Cortex of kidney (tissue), 1 donor: ENCODE measurements at places on chromosomes 7 and 10.

DNA sequence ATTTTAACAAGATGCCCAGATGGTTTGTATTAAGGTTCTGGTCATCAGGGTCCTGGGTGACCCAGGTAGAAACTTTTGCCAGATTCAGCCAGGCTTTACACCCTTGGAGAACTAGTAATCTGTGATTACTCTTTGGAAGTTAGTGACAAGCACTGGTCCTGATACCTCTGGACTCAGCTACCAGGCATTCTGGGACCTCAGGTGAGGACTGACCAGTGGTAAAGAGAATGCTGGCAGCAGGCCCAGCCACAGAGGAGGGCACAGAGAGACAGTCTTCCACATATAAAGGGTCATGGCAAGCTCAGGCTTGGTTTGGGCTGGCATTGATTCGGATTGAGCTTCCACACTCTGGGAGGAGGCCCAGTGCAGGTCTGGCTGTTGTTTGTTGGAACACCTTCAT, 112.0 kb upstream of the CHST15 start:
- no peak for DNase-seq

DNA sequence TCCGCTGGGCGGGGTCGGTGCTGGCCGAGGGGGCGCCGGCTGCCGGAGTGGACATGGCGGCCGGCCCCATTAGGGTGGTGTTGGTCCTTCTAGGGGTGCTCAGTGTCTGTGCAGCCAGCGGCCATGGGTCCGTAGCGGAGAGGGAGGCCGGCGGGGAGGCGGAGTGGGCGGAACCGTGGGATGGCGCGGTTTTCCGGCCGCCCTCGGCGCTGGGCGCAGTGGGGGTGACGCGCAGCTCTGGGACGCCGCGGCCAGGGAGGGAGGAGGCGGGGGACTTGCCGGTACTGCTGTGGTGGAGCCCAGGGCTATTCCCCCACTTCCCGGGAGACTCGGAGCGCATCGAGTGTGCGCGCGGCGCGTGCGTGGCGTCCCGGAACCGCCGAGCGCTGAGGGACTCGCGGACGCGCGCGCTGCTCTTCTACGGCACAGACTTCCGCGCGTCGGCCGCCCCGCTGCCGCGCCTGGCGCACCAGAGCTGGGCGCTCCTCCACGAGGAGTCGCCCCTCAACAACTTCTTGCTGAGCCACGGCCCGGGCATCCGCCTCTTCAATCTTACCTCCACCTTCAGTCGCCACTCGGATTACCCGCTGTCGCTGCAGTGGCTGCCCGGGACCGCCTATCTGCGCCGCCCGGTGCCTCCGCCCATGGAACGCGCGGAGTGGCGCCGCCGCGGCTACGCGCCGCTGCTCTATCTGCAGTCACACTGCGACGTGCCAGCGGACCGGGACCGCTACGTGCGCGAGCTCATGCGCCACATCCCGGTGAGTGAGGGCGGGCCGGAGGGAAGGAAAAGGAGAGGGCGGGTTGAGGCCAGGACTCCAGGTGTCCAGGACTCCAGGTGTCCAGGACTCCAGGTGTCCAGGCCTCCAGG, 9.3 kb upstream of the CHCHD1 start:
- no peak for DNase-seq

GRCh38 chr7:66837007-66837406, 84.0 kb upstream of the TMEM248 start:
- DNase-seq = no peak

DNA sequence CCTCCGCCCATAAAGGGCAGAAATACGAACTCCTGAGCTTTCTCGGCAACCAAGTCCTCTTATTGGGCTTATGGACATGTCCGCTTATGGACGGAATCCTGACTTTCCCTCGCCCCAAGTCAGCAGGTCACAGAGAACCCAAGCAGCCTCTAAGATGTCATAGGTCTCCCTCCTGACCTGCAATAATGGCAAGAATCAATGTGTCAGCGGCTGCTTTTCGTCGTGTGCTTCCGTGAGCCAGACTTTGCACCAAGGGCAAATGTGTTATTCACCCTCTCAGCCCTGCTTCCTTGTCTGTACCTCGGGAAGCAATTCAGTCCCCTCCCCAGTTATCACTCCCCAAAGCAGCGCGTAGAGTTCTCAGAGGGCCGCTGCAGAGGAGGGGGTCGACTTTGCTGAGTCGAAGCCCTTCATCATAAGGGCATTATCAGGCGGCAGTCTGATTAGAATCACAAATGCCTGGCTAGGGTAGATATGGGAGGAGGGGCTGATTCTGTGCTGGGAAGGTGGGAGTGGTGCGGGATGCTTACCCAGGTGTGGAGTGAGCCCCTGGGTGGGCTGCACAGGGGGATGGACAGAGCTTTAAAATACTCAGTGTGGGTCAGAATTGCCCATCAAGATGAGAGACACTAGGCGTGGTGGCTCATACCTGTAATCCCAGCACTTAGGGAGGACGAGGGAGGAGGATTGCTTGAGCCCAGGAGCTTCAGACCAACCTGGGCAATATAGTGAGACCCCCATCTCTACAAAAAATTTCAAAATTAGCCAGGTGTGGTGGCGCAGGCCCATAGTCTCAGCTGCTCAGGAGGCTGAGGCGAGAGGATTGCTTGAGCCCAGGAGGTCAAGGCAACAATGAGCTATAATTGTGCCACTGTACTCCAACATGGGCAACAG, 36.0 kb downstream of the COL26A1 start:
- DNase-seq = no peak

GRCh38 chr7:159126311-159127260, 18.1 kb downstream of the VIPR2 start:
- DNase-seq = no peak

GRCh38 chr7:9124320-9124719, 690.9 kb downstream of the NXPH1 start:
- DNase-seq = no peak

DNA sequence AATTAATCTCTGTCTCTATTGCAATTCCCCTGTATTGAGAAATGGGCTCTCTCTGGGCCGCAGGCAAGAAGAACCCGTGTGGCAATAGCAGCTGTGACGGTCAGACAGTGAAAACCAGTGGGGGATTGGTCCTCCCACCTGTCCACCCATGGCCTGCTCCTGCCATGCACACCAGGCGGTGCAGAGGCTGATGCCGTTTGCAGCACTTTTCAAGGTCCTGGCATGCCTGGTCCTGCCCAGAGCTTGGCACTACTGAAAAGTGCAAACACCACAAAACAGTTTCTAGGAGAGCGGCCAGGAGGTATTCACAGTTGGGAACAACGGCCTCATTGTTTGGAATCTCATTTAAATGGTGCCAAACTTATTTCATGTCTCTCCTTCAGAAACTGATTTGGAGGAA, 41.5 kb downstream of the PSPH start:
- no peak for DNase-seq

DNA sequence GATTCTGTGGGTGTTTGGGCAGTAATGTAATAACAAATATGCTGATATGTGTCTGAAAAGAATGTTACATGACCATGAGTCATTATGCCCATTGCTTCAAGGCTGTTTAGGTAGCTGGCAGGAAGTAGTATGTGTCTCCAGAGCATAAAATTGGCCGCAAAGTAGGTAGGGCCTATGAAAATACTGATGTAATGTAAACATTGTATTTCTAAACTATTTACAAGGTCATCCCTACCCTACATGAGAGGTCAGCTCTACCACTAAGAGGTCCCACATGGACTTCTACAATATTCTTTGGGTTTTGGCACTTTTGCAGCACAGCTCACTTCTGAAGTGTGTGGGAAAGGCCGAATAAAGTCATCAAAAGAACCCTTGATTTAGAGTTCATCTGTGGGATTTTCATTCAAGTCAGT, 301.9 kb downstream of the AHR start:
- no peak for DNase-seq

DNA sequence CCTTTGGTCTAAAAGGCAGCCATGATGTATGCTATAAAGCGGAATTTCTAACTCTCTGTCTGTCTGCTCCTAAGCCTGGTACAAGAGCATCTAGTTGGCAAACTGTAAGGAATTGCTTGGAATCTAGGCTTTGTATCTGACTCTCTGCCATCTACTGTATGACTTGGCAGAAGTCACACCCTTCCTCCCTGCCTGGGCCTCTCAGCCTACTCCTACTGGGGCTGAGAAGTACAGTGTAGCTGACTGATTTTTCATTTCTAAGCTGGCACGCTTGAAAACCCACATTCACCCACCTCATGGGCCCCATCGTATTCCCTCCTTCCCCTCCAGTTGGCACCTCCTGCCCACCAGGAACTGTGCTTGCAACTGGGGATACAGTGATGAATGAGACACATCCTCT, 435.2 kb downstream of the PLXNA4 start:
- DNase-seq = no peak

DNA sequence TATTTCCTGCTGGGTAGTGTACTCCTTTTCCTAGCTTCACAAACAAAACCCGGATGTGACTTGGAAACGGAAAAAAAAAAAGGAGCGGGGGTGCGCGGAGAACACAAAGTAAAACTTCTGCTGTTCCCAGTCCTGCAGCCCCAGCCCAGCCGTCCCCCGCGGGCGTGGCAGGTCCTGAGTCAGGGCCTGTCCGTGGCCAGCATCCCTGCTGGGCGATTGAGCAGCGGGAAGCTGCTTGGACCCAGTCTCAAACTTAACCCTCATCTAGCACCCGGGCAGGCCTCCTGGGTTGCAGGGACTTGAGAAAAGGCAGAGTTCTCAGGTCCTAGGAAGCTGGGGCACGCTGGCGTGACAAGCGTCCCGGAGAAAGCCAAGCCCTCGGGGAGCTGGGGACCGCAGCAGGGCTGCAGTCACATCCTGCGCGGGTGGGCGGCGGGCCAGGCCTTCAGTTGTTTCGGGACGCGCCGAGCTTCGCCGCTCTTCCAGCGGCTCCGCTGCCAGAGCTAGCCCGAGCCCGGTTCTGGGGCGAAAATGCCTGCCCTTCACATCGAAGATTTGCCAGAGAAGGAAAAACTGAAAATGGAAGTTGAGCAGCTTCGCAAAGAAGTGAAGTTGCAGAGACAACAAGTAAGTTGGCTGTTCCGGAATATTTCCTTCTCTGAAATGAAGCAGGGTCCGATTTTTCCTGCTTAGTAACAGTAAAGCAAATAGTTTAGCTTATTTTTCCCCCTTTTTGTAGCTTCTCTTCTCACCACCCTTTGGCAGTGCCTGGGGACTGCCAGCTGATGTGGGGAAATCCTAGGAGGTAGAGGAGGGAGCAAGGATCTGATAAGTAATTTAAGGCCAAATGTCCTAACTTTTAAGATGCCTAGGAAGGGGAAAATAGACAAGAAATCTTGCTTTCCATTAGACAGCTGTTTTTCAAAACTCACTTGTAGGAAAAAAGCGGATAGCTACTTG, at the start of gene GNG11:
TSS of gene GNG11 (plus strand) at position 129 of the 960 bp plus-strand sequence. CDS start at position 532, 403 bp downstream.
- no peak for DNase-seq

DNA sequence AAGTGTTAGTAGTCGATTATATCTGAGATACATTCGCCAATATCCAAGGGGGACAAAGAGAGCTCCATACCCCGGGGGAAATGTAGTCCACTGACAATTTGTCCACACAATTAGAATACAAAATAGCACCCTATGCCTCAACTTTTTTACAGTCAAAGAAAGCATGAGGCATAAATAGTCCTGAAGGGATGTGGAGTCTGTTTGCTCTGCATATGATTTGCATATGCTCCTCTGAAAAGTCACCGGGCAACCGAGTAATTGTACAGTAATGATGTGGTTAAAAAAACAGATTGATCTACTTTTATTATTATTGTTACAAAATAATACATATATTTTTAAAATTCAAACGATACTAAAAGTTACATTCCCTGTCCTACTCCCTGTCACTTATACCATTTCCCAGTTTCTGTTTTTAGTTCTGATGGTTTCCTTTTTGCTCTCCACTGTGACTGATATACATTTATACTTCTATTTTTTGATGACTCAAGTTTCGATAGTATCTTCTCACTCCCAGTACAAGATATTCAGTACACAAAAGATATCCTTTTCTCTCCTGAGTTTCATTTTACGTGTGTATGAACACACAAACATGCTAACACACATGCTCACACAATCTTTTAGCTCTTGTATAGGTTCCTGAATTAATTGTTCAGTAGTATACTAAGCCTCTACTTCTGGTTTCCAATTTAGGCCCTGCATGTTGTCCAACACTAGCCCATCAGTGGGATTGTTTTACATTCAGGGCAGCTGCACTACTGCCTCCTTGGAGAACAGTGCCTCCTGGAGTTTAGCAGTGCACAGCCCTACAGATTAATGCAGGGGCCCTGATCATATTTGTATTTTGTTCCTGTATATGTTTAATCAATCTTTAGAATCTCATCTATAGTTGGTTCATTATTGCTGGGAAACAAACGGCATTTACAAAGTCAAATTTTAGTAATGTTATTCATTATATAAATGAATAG, 130.9 kb downstream of the TES start:
- no peak for DNase-seq

DNA sequence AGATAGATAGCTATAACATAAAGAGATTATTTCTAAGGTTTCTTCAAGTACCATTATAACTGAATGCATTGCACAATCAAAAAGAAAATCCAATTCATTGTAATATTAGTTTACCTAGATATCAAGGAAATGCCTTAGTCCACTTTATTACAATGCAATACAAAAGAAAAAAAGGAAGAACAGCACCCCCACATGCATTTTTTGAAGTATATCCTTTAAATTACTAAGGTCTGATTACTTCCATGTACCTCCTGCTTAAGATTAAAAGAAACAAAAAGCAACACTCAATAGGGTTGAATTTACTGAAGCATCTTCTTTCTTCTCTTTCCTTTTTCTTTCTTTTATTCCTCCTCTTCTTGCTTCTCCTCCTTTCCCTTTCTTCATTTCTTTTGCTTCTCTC, 973.8 kb upstream of the LRRTM3 start:
- DNase-seq = no peak

DNA sequence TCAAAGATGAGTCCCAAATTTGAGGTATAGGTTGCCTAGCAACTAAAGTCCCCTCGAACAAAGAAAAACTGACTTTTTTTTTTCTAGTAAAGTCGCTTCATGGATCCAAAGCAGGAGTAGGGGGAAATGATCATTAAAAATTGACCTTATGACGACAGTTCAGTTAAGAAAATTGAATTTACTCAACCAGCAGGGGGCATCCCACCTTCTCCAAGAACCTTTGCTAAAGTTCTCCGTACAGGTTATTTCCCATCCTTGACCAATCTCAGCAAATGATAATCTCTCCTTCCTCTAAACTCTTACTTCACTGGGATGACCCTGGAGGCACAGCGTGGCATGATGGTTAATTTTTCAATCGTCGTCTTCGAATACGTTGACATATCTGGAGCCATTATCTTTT, 228.3 kb downstream of the CALN1 start:
- no peak for DNase-seq

GRCh38 chr7:11716185-11716584, 115.8 kb downstream of the THSD7A start:
- no peak for DNase-seq

GRCh38 chr7:132380059-132380458, 196.2 kb downstream of the PLXNA4 start:
- DNase-seq = no peak

DNA sequence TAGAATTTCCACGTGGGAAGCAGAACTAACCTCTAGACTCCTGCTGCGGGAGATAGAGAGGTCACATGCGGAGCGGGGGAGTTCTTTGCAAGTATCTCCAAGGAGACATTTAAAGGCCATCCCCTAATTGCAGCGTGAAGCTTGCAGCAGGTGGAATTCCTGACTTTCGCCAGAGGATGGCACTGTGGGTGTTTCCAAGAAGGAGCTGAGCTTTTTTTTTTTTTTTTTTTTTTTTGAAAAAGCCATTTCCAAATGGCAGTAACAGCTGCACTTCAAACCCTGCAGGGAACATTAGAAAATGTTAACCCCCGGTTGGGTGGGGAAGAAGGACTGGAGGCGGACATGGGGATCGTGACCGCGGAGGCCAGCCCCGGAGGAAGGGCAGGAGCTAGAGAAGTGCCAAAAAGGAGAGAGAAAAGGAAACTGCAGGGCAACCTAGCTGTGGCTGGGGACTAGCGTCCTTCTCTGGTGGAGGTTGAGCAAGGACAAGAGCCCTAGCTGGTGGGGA, 487.7 kb downstream of the TYW1 start:
- no peak for DNase-seq

GRCh38 chr7:134792968-134793367, 13.5 kb downstream of the CALD1 start:
- no peak for DNase-seq
